ENCODE measurements at places on chromosomes 16 and 17. TPM values are rescaled to one million over a fixed set of nuclear protein-coding genes. Genes with fewer than 3 reads are reported as not detected.

KRTAP2-1 gene
- not detected for total RNA-seq

SLX4 gene
- total RNA-seq = 1.6 TPM

BICDL2 gene
- total RNA-seq = 0.32 TPM

RNF112 gene
- total RNA-seq = 0.34 TPM

MYL11 gene
- total RNA-seq = not detected

XYLT1 gene
- 16.2 TPM for total RNA-seq

PKMYT1 gene
- total RNA-seq = not detected

EME1 gene
- 0.52 TPM for total RNA-seq

KCNH4 gene
- not detected for total RNA-seq

DBNDD1 gene
- total RNA-seq = 0.95 TPM
